ENCODE measurements at places on chromosomes 5 and 9.

GRCh38 chr9:2677915-2678889 is 39.1 kb upstream of the KCNV2 start:
- no peak for DNase-seq

DNA sequence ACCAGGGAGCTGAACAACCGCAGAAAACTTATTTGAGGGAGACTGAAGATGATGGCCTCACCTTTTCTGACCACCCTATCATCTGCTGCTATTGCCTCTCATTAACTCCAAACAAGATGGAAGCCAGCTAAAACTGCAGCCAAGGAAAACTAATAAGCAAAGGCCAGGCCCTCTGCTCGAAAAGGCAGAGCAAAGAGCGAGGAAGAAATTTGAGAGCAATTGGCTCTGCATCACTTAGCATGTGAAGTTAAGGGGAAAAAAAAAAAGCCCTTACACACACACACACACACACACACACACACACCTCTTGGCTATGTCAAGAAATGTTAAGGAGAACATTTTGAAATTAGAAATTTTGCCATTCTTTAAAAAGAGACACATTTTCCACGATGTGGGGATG is 228.1 kb upstream of the CYLC2 start:
- DNase-seq = no peak

- DNase-seq = no peak
These were observed 69.7 kb upstream of the SH3GL2 start for GRCh38 chr9:17509151-17509550.

DNA sequence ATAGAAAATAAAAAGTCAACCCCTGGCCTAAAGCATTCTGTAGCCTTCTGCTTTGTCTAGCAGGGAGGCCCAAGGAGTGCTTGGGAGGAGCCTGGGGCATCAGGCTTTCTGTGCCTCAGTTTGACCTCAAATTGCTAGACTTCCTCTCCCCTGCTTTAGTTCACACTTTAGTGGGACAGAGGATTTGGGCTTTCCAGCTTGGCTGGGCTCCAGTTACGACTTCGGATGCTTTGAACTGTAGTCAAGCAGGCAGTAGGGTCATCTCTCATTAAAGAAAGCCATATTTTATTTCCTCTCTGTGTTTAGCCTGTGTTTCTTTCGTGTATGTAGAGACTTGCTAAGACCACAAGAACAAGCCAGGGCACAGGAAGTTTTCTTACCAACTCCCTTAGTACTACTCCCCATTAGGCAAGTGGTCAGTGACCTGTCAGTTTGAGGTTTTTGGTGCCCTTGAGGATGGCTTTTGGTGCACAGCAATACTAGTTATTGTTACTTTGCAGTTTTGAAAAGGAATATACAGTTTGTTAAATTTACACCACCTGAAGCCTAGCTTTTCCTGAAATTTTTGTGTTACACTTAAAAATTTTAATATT is 334.7 kb downstream of the NDUFS4 start:
- no peak for DNase-seq

- peak; percentile 79 for DNase-seq
These were observed 91.7 kb upstream of the SHB start for GRCh38 chr9:38160613-38161215.

DNA sequence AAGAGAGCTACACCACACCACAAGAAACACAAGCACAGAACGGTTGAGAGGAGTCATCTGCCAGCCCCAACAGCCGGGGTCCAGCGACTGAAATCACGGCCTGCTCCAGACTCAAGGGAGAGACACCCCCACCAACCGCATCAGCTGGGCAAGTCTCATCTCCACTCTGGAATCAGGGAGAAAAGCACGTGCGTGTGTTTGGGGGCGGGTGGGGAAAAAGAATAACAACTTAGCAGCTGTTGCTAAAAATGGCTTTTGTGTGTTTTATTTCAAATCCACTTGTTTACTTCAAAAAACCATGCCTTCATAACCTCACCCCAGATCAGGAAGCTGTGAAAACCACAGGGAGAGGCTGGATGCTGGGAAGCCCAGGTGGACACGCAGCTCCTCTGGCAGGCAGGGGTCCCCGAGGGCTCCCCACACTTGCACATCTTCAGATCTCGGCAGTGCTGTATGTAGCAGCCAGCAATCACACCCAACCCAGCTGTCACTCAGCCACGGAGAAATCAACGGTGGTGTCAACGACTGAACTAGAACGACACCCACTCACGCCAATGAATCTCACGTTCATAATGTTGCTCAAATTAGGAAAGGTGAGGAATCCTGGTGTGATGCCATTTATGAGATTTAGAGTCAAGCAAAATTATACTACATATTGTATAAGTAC is 19.0 kb downstream of the PNPLA7 start:
- DNase-seq = no peak

- DNase-seq = no peak
These were observed 38.1 kb downstream of the MAP1B start for GRCh38 chr5:72145348-72145747.

DNA sequence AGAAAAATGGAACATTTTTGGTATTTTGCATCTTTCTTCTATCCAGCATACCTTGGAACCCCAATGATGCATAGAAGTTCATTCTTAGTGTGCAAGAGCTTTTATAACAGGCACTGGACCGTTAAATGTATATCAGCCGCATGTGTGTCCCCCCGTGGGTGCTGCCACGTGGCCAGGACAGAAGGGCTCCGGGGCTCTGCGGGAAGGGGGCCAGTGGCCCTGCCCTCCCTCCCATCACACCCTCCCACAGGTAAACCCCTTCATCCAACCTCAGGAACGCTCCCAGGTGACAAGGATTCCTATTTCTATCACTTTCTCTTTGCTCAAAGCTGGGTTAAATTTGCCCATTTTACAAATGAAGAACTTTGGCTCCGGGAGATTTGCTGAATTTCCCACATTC is 393.4 kb upstream of the IRX4 start:
- no peak for DNase-seq

- DNase-seq = peak; percentile 33
These were observed 176.9 kb downstream of the PALM2AKAP2 start for GRCh38 chr9:109956717-109957440.

DNA sequence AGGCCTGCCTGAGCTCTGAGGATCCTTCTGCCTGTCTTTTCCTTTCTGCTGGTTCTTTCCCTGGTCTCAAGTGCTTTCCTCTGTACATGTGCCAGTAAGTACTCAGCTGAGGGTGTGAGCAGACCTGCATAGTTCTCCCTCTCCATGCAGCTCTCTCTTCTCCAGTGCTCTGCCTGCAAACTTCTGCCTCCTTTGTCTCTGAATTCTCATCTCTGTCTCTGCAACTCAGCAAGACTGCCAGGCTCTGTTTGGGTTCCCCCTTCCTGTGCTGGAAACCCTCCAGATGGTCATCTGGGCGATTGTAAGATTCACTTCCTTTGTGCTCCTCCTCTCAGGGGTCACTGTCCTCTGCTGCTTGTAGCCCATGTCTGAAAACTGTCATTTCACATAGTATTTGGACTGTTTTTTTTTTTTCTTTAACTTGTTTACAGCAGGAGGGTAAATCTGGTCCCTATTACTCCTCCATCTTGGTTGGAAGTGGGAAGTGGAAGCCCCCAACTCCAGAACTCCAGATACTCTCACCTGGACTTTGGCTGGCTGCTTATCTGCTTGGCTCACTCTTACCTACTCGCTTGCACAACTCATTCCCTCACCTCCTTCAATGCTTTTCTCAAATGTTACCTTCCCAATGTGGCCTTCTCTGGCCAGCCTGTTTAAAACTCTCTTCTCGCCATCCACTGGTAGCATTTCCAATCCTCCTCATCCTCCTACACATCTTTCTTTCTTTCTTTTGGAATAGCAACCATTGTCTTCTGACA is 175.3 kb upstream of the TBC1D2 start:
- no peak for DNase-seq

- peak; percentile 52 for DNase-seq
These were observed 153.2 kb upstream of the C9orf72 start for GRCh38 chr9:27726244-27727081.

DNA sequence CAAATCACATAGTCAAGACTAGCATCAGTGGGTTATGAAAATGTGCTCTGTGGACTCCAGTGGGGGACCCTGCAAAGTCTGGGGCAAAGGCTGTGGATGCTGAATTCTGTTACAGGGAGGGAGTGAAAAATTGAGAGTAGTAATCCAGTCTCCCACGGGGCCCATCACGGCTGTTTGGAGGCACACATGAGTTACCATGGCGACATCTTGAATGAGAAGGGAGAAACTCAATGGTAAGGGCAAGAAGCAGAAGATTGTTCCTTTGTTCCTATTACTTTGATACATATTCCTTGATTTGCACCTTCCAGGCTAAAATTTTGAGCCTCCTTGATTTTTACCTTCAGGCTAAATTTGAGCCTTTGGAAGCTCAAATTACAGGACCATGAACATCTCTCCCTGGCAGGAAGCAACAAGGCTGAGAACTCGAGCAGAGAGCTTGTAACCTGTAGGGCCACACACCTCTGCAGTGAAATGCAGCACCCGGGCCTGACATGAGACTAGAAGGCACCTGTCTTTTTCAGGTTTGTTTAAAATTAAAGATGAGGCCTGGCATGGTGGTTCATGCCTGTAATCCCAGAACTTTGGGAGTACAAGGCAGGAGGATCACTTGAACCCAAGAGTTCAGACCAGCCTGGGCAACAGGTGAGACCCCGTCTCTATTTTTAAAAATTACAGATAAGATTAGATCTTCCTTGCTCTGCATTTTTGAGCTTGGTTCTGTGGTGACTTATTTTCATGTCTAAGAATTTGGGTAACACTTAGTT is 31.0 kb upstream of the ZFR start:
- peak; percentile 16 for DNase-seq

- DNase-seq = no peak
These were observed 139.8 kb downstream of the DOCK8 start for GRCh38 chr9:354453-354852.

- DNase-seq = no peak
These were observed 243.0 kb upstream of the PTPRD start for GRCh38 chr9:10855847-10856246.

DNA sequence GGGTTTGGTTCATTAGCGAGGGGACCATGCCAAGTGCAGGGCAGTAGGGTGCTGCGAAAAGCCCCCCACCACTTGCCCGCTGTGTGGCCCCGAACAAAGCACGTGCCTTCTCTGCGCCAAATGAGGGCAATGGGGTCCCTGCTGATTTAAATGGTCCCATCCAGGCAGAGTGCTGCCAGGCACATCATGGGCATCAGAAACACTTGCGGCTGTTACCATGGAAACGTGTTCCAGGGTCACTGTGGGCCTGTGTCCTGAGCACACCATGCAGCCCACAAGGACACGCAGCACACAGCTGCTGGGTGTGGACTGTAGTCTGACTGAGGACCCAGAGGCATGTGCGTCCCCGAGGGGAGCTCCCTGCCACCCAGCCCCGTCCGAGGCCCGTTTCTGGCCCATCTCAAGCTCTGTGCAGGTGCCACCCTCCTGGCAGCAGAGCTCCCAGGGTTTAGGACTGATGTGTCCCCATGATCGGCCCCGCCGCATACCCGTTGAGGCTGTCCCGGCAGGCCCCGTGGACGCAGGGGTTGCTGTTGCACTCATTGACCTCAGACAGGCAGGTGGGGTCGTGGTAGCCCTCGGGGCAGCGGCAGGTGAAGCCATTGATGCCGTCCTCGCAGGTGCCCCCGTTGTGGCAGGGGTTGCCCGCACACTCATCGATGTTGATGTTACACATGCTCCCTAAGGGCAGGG is 31.3 kb upstream of the SEC16A start:
- no peak for DNase-seq

GRCh38 chr5:6273090-6273735 is 105.1 kb downstream of the MED10 start:
- DNase-seq = no peak

- DNase-seq = no peak
These were observed 58.0 kb upstream of the COL15A1 start for GRCh38 chr9:98885575-98886295.

GRCh38 chr5:60960591-60960990 is 15.6 kb downstream of the NDUFAF2 start:
- no peak for DNase-seq

DNA sequence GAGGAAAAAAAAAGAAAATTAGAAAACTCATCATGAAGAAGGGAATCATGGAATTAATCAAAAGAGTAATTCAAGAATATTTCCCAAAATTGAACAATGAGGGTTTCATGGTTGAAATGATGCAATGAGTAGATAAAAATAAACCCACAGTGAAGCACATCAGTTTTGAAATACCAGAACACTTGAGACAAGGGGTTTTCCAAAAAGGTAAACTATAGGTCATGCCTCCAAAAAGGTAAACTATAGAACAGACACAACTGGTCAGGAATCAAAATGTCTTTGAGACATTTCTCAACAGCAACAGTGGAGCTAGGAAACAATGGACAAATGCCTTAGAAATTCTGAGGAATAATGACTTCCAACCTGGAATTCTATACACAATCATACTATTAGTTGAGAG is 60.2 kb upstream of the PCSK5 start:
- no peak for DNase-seq

DNA sequence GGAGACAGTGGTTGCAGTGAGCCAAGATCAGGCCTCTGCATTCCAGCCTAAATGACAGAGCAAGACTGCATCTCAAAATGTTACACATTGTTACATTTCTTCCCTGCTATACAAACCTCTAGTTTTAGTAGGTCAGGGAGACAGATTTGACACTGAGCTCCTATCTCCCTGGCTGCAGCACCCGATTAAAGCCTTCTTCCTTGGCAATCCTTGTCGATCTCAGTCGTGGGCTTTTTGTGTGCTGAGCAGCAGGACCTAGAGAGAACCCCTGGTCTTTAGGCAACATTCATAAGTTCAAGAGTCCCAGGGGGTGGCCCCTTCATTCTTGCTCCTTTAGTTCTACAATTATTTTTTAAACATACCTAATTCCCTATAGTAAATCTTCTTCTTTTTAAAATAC is 13.0 kb downstream of the SERINC5 start:
- DNase-seq = no peak

DNA sequence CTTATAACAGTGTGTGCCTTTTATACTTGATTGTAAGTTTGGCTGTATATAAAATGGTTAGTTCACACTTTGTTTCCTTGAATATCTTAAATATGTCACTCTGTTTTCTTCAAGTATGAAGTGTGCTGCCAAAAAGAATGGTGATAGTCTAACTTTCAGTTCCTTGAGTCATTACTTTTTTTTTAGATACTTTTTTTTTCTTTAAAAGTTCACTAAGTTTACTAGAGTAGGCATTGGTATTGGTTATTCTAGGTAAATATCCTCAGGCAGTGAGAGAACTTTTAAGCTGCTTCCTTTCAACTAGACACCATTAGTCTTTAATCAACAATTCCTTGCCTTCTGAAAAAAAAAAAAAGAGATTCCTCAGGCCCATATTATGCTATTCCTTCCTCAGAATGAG is 41.9 kb downstream of the SPEF2 start:
- no peak for DNase-seq
